NCI-H460 (cell line): ENCODE measurements at places on chromosomes 4 and X. TPM values are rescaled to one million over a fixed set of nuclear protein-coding genes. Genes with fewer than 3 reads are reported as not detected.

FAM193A gene
- 9.8 and 12.2 TPM in 2 replicates for total RNA-seq

DNA sequence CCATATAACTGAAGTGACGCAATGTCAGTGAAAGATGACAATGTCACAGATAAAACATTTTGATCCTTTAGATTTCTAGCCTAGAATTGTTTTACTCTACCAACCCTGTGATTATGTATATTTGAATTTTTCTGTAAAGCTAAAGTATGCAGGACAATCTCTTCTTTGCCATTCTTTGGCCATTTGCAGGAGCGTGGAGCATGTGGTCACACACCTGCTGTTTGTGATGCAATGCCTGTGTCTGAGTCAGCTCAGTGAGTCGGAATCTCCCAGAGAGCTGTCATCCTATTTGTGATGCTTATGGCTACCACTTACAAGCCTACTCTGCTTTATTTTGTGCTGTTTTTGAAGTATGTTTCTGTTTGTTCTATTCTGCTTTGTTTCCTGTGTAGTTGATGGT, 214.5 kb downstream of the NAF1 start:
- DNase-seq: no peak

HSFX3 gene
- not detected in 2 replicates for total RNA-seq

GRCh38 chr4:8092282-8092681, 66.3 kb downstream of the ABLIM2 start:
- no peak for DNase-seq

- DNase-seq: no peak
These were observed 48.2 kb upstream of the HPSE start for GRCh38 chr4:83382850-83383249.

PPP1R2C gene
- total RNA-seq: not detected in 2 replicates

KDR gene
- total RNA-seq: 0.10 and 0.35 TPM in 2 replicates

DNA sequence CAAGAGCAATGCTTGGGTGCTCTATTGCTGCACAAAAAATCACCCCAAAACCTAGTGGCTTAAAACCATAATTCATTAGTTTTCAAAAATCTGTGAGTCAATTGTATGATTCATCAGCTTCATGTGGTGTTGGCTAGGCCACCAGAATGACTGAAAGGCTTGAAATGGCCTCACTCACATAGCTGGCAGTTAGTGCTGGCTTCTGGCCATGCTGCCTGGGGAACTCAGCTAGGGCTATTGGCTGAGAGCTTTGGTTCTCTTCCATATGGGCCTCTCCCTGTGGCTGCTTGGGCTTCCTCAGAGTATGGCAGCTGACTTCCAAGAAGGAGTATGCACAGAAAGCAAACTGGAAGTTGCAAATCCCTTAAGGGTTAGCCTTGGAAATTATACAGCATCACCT, 3.1 kb upstream of the MTMR1 start:
- no peak for DNase-seq

- DNase-seq: peak; percentile 53
These were observed 178.4 kb upstream of the GPRIN3 start for GRCh38 chr4:89486042-89486441.

DNA sequence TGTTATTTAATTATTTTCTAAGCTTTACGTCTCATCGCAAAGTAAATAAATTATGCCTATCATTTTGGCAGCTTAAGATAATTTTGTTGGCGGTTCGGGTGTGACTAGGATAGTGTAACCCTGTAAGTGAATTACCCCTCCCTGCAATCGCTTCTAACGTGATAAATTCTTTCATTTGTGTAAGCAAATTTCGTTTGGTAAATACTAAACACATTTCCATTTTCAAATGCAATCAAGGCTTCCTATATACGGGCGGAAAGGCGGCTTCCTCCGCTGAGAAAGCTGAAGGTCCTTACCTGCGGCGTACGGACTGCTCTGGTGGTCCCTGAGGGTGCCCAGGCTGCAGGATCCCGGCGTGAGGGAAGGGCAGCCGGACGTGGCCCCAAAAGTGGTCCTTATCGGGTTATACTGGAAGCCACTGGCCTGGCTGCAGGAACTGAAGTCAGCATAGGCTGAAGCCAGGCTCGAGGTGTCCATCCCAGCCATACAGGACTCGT, 403 bp downstream of the PHOX2B start:
- DNase-seq: no peak

DNA sequence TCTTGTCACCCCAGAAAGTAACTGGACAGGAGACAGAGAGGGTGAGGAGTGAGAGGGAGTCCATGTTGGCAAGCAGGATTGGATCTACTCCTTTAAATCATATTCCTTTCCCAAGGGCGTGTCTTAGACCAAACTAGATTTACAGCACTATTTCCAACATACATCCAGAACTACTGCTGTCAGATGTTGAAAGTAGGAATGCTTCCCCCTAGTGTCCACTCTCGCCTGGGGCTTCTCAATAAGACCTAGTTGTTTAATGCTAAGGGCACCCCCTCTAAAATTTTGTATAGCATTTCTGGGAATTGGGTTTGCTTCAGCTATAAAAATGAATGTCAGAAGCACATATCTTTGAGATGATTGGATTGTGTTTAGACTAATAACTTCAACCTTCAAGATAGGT, 13.3 kb downstream of the OFD1 start:
- peak; percentile 28 for DNase-seq

GRCh38 chr4:94371290-94371689, 28.7 kb upstream of the HPGDS start:
- no peak for DNase-seq

- no peak for DNase-seq
These were observed 32.8 kb upstream of the PTTG2 start for GRCh38 chr4:37927434-37927833.

CT45A6 gene
- not detected in 2 replicates for total RNA-seq

TEX13D gene
- total RNA-seq: not detected in 2 replicates

PWWP3B gene
- 0.06 and 0.12 TPM in 2 replicates for total RNA-seq

GRCh38 chr4:40190880-40191815, 5.7 kb upstream of the RHOH start:
- DNase-seq: peak; percentile 92

DNA sequence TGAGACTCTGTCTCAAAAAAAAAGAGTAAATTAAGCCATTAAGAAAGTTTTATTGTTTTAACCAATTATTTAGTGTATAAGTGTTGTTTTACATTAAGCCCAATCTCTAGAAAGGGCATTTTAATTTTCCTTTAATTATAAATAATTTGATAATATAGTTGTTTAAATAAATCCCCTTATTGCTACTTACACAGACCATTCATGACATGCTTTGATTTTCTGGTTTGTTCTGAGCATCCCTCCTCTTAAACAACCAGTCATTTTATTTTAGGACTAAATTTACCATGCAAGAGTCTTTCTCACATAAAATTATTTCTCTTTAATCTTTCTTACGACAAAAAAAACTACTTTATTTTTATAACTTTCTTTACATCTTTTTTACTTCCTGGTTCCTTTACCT, 23.5 kb upstream of the PAGE5 start:
- no peak for DNase-seq

FAM9B gene
- total RNA-seq: not detected in 2 replicates

DNA sequence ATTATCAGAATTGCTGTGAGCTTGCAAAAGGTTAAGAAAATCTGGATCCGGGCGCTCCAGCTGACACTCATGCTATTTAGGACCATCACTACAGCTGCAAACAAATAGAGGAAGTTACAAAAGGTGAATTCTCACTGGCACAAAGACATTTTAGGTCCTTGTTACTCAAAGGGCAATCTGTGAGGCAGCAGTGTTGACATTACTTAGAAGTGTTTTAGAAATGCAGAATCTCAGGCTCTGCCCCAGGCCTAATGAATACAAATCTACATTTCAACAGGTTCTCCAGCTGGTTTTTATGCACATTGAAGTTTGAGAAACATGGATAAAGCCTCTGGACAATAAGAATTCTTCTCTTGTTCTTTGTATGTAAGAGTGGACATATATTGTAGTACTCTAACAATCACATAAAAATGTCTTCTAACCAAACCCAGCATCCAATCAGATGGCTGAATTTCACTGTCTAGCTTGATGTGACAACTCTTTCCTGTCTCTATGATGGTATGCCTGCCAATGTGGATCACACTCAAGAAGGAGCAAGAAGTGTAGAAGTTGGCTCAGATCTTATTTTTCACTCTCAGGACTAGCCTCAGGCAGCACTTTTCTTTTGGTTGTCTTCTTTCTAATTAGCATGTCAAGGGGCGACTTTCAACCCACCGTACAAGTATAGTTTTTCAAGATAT, 18.8 kb downstream of the SLC7A11 start:
- DNase-seq: no peak

DNA sequence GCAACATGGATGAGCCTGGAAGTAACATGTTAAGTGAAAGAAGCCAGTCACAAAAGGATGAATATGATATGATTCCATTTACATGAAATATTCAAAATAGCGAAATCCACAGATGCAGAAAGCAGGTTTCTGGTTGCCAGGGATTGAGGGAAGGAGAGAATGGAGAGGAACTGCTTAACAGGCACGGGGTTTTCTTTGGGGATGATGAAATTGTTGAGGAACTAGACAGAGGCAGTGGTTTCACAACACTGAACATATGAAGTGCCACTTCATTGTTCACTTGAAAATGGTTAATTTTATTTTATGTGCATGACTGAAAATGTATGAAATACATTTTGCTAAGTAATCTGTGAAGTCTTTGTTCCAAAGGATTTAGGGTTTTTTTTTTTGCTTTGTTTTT, 182.5 kb upstream of the TBL1X start:
- DNase-seq: no peak

DNA sequence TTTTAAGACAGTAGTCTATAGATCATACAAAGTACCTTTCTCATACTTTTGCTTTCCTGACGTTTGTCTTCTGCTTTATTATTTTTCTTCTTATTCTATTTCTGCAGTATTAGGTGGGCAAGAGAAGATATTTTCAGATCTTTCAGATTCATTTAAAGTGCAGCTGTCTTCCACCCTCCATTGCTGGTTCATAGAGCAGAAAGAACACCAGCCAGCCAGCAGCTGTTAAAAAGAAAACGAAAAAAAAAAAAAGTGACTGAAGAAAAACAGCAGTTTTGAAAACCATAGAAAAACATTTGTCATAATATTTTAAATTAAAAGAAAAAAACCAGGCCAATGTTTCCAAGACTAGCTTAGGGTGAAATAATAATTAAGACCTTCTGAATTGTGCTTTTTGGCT, 42.9 kb downstream of the SMAD1 start:
- no peak for DNase-seq

GRCh38 chrX:8845469-8845868, 44.3 kb upstream of the FAM9A start:
- DNase-seq: no peak

ARAP2 gene
- 6.9 and 7.9 TPM in 2 replicates for total RNA-seq

GRCh38 chrX:40867352-40867751, 132.0 kb upstream of the MED14 start:
- DNase-seq: no peak

SPARCL1 gene
- not detected in 2 replicates for total RNA-seq

DNA sequence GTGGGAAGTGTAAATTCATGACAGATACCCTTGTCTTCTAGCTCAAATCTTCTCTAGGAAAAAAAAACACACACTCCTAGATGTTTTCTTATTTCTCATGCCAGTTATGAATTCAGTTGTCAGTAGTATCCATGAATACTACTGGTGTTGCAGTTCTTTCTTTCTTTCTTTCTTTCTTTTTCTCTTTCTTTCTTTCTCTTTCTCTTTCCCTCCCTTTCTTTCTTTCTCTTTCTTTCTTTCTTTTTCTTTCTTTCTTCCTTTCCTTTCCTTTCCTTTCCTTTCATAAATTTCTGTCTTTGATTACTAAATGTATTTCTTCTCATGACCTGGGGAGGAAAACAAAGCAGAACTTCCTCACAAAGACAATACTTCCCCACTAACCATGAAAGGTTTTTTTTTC, 253.8 kb downstream of the PCDH7 start:
- DNase-seq: no peak

AR gene
- total RNA-seq: 8.0 and 9.7 TPM in 2 replicates

SPATA18 gene
- 4.1 and 5.7 TPM in 2 replicates for total RNA-seq

CABS1 gene
- not detected in 2 replicates for total RNA-seq

- no peak for DNase-seq
These were observed 42.8 kb downstream of the BCORL1 start for GRCh38 chrX:130025256-130025655.

EDA gene
- total RNA-seq: 0.46 and 0.67 TPM in 2 replicates

DNA sequence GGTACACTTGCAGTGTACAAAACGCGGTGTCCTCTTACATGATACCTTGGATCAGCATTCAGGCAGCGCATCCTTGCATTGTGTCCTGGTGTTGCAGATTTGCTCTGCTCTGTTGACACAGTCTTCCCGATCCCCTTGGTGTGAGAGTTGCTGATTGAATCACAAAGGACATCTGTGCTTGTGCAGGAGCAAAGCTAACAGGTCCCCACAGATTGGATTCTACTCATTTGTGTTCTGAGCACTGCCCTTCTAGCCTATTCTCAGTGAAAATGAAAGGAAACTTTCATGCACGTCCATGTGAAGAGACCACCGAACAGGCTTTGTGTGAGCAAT, 171.4 kb downstream of the FRMPD4 start:
- DNase-seq: no peak

GRCh38 chr4:17762726-17763125, 18.7 kb downstream of the FAM184B start:
- no peak for DNase-seq

GRCh38 chr4:96154676-96155075, 314.8 kb downstream of the PDHA2 start:
- no peak for DNase-seq

DNA sequence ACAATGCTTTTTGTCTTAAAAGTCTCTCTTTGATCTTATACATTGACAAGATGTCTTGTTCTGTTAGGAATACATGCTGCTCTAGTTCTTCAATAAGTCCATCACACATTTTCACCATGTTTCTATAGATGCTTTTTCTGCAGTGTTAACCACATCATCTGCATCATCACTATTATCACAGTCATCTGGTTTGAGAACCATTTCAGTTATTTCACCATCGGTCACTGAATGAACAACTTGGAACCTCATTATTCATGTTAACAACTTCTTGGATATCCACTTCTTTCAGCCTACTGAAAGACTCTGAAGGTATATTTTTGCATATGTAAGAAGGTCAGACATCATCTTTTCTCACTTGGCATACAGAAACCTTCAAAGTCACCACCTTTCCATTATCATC, 975.2 kb downstream of the STIM2 start:
- no peak for DNase-seq

DNA sequence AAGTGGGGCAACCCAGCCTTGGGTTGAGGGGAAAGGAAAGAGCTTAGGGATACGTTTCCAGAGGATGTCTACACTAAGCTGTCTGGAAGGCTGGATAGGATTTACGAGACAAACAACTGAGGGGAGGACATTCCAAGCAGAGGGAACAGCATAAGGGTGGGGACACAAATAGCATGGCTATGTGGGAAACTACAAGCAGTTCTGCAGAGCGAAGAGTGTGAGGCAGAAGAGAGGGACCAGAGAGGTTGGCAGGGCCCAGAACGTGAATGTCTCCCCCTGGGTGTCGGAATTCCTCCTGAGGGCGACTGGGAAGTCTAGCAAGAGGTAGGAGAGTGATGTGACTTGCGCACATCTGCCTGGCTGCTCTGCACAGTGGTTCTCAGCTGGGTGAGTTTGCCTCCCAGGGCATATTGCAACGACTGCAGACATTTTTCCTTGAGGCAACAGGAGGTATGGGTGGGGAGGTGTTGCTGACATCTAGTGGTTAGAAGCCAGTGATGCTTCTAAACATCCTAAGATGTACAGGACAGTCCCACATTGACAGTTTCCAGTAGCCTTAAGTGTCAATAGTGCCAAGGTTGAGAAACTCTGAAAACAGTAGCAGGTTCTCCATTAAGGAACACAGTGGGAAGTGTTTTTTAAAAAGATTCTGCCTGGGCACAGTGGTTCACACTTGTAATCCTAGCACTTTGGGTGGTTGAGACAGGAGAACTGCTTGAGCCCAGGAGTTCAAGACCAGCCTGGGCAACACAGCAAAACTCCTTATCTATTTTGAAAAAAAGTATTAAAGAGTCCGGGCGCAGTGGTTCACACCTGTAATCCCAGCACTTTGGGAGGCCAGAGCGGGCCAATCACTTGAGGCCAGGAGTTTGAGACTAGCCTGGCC, 9.2 kb downstream of the NDUFA1 start:
- DNase-seq: peak; percentile 58

MAGEA1 gene
- total RNA-seq: 64.2 and 68.8 TPM in 2 replicates
